ENCODE measurements at places on chromosomes 12 and 14. TPM values are rescaled to one million over a fixed set of nuclear protein-coding genes. Genes with fewer than 3 reads are reported as not detected.

- DNase-seq = no peak
These were observed 2.2 kb downstream of the CAMKK2 start for GRCh38 chr12:121294151-121294889.

The AVPR1A gene
- not detected for total RNA-seq

DNA sequence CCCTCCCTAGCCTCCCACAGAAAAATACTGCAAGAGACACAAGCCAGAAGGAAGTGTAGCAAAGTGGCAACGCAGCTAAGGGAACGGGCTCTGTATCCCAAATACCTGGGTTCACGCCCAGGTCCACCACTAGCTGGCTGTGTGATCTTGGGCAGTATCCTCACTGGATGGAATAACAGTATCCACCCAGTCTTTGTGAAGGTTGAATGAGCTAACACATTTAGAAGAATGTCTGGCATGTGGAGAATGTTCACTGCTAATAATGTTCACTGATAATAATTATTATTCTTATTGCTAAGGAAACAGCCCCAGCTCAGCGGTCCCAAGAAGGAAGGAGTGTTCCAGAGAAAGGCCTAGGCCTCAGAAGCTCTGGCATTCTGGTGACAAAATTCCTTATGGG lies 70.9 kb downstream of the VWF start:
- DNase-seq = no peak

- DNase-seq = no peak
These were observed 349 bp downstream of the CDC42BPB start for GRCh38 chr14:103057028-103057371.

DNA sequence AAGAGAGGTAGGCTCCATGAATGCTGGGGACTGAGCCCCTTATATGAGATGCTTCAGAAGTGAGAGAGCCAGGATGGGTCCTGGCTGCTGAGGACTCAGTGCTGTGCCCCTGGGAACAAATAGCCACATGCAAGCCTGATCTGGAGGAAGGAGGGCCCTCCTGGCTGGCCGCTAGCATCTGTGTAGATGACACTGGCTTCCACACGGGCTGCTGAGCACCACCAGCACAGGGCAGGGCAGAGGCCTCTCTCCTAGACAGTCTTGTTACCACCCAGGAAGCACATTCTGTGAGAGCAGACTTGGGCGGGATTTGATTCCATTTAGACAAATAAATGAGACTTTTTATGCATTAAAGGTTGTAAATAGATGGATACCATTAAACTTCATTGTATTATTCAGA lies 48.0 kb downstream of the ZNF664 start:
- no peak for DNase-seq

DNA sequence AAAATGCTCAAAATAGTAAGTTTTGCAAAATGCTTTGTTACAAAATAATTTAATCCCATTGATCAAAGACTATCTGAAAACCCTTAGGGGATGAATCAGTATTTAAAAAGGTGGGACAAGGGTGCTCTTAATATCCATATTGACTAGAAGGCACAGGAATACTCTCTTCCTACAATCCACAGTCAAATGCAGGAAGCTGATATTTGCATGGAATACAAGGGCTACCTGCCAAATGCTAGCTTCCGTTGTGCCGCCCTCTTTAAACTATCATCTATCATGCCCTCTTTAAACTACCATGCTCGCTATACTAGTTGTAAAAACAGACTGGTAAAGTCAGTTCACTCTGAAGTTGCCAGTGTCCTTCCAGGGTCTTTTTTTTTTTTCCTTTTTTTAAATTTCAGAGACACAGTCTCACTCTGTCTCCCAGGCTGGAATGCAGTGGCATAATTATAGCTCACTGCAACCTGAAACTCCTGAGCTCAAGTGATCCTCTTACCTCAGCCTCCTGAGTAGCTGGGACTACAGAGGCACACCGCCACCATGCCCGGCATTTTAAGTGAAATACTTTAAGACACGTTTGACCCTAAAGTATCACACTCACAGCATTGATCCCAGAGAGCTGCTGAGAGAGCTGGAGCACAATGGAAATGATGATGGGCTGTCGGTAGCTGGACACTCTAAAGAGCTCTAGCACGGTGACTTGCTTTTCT lies 6.7 kb downstream of the SLC2A3 start:
- no peak for DNase-seq

- DNase-seq = no peak
These were observed 17.1 kb downstream of the SLC35F4 start for GRCh38 chr14:57848786-57849185.

DNA sequence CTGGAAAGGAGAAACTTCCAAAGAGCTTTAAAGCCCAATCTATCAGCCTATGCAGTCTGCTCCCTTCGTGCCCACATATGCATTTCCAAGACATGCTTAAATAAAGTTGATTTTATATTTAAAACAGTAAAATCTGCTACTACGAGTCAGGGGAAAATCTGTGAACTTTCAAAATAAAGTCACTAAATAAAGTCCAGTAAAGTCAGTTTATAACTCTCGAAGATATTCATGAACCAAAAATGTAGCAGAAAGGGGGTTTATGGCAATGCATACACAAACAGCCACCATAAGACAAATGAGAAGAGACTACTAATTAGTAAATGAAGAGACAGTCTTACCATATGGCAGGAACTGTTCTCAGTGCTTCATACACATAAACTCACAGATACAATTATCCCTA lies 19.7 kb downstream of the AREL1 start:
- no peak for DNase-seq

- DNase-seq = peak; percentile 25
These were observed 148.8 kb upstream of the E2F7 start for GRCh38 chr12:77214136-77214535.

DNA sequence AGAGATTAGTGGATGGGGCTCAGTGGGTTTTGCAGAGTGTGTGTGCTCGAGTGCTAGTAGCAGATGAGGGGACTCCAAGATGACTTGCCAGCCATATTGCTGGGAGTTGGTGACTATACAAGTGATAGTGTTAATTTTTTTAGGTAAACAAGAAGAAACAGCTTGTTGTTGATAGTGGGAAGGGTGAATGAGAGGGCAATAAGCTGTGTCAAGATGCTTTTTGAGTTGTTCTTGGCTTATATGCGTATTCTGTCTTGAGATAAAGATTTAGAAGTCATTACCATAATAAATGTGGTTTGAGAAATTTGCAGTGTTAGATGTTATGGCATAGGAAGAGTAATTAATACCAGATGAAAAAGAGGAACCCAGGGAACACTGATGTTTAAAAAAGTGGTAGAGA lies 75.3 kb downstream of the RCOR1 start:
- no peak for DNase-seq

GRCh38 chr12:38776647-38777046 lies 128.7 kb downstream of the CPNE8 start:
- no peak for DNase-seq

DNA sequence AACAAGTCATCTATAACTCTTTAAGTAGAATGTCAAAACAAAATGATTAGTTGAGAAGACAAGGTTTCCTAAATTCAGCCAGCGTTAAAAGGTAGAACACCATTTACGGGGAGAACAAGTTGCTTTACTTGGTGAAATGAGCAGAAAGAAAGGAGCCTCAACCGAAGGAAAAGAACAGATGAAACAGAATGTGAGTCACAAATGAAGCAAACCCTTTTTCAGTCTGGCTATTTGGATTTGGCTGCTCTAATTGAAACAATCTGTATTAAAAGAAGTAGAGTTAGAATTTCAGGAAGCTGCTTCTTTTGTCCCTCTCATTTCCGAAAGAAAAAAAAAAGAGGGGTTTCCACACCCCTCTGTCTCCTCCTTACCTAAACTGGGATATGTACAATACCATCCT lies 34.6 kb downstream of the CEP128 start:
- DNase-seq = no peak

The SALL2 gene
- 0.03 TPM for total RNA-seq

The GLT8D2 gene
- 4.7 TPM for total RNA-seq

DNA sequence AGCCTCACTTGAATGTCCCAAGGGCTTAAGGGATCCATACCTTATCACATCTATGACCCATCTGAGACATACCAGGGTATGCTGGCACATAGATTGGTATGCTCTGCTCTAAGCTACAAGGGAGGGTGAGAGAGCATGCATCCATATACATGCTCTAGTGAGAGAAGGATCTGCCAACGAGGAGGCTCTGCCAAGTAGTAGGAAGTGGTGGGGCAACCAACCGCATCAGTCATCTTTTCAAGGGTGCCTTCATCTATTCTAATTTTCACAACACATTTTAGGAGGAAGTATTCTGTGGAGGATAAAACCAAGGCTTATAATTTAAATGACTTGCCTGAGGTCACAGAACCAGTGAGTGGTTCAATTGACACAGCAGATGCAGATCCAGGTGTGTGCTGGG lies 6.6 kb upstream of the PPM1A start:
- no peak for DNase-seq

The DLGAP5 gene
- total RNA-seq = 53.6 TPM

DNA sequence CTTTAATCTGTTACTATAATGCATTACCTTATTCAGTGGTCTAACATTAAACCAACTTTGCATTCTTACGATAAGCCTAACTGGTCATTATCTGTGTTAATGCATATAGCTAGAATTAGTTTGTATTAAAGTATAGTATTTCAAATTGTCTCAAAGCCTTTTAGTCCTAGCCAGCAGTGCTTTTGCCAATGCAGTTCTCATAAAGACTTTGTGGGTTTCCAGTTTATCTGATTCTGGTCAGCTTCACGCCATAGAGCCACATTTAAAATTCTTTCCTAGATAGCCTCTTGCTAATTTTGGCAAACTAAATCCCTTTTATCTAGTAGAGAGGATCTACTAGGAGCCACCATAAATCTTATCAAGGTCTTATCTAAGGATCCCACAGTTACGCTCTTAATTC lies 78.9 kb upstream of the VASH1 start:
- no peak for DNase-seq

- DNase-seq = no peak
These were observed 53.4 kb downstream of the CYP46A1 start for GRCh38 chr14:99737451-99737951.

The LRR1 gene
- total RNA-seq = 67.1 TPM

- DNase-seq = peak; percentile 97
These were observed 255.1 kb upstream of the KRR1 start for GRCh38 chr12:75766263-75767160.

DNA sequence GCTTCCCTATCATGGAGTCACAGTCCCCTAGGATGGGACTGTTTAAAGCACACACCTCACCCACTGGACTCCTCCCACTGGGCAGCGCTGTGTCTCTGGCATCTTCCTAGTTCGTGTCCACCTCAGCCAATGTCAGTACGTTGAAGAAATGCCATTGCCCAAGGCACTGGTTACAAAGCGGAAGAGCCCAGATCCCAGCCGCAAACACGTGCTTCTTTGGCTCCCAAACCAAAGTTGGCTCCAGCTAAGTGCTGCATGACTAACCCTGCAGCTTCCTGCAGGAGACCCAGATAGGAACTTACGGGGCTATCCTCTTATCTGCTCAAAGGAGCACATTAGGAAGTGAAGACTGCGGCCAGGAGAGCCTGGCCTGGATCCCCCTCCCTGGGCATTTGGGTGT lies 9.3 kb downstream of the SYNE3 start:
- peak; percentile 98 for DNase-seq

- no peak for DNase-seq
These were observed 311.4 kb downstream of the RGS6 start for GRCh38 chr14:72243309-72244293.

The OSGEP gene
- 52.1 TPM for total RNA-seq

- no peak for DNase-seq
These were observed 7.5 kb downstream of the HAL start for GRCh38 chr12:95988506-95989275.

The BCAT1 gene
- total RNA-seq = 90.0 TPM

DNA sequence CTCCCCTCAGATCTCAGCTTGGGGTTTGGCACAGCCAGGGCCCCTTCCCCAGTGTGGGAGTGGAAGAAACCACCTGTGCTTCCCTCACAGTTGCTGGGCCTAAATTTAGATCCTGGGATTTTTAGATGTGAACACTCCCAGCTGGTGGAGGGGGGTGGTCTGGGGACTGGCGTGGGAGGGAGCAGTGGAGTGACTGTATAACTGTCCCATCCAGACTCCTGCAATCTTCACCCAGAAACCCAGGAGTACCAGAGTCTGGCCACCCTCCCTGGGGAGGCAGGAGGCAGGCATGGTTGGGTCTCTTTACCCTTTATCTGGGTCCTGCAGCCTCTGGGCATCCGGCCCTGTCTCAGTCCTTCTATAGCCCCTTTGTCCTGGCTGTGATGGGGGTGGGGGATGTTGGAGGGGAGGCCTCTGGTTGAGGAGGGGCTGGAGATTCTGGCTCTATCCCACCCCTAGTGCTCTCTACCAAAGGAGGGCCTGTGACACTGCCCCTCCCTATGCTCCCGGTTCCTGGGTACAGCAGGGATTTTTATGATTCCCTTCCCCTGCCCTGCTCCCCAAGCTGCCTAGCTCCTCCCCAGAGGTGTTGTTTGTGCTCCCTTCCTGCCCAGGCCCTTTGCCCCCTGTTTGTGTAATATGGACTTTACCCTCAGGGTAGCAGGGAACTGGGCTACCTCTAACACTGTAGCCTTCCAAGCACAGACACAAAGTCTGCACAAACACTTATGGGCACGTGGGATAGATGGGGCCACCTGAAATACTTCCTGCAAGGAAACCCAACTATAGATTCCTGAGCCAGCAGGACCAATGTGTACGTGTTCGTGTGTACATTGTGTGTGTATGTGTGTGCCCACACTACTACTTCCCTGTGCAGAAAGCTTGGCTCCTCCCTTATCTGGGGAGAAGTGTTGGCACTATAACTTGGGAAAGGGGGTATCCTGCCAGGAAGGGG lies 1.7 kb downstream of the ERBB3 start:
- DNase-seq = no peak

The CMA1 gene
- total RNA-seq = not detected

DNA sequence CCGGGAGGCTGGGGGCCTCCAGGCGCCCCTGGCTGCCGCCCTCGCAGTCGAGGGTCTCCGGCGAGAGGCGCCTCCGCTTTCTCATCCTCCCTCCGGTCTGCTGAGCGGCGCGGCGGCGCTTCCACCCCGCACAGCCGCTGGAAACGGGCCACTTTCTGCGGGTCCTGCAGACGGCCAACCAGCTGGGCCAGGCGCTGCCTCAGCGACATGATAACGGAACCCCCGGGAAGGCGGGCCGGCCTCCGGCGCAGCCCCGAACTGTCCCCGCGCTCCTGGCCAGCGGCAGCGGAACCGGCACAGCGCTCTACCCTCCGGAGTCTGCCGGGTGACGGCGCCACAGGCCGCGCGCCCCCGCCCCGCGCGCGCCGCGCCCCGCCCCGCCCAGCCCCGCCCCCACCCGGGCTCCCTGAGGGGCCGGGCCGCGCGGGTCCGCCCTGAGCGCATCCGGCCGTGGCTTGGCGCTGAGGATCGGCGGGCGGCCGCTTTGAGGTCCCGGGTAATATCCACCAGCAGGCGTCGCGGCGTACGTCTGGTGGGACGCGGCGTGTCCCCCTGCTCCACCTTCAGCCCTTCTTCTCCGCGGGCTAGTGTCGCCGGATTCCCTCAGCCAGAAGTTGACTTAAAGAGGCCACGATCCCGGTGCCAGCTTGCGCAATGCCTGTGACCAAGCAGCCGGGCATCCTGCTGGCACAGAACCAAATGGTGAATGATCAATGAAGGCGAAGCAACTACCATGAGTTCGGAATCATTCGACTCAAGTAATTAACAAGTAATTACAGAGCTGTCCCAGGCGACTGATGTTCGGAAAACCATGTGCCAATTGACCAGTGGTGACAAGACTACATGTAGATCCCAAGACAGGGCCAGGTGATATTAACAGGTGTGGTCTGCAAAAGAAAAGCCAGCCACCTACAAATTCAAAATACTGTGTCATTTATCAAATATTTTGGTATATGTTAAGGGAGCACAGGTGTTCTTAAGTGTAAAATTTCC lies at the start of gene SGPP1:
Gene SGPP1 (minus strand): TSS at position 330 of the 993 bp plus-strand sequence. CDS start 121 bp downstream, at position 209.
- DNase-seq = peak; percentile 74

The MYO1H gene
- not detected for total RNA-seq

The DHRS1 gene
- total RNA-seq = 6.0 TPM

The TAS2R9 gene
- total RNA-seq = not detected
